ENCODE measurements at places on chromosomes 7 and 10. TPM values are rescaled to one million over a fixed set of nuclear protein-coding genes. Genes with fewer than 3 reads are reported as not detected.

Gene EN2
- 0.99 TPM for total RNA-seq

Gene SPDYE6
- total RNA-seq, result not detected

Gene ELN
- 0.13 TPM for total RNA-seq

Gene PGAM2
- not detected for total RNA-seq

Gene SEMA4G
- 9.3 TPM for total RNA-seq

Gene KNDC1
- 1.4 TPM for total RNA-seq

Gene GNAT3
- total RNA-seq, result not detected

Gene CTTNBP2
- total RNA-seq, result 0.33 TPM

Gene NPY4R2
- 25.2 TPM for total RNA-seq

Gene CNNM1
- 26.2 TPM for total RNA-seq

Gene SLC26A3
- not detected for total RNA-seq

Gene TMEM270
- total RNA-seq, result not detected

Gene CNPY1
- not detected for total RNA-seq

Gene KIAA1549
- total RNA-seq, result 6.2 TPM

Gene NCF1
- 0.29 TPM for total RNA-seq

Gene SH2D4B
- total RNA-seq, result 0.10 TPM

Gene WAC
- 74.9 TPM for total RNA-seq

Gene UPK3B
- 19.4 TPM for total RNA-seq

Gene OR6V1
- not detected for total RNA-seq

Gene CCDC172
- not detected for total RNA-seq

Gene ATP5MK
- 505 TPM for total RNA-seq

Gene PIP
- not detected for total RNA-seq

Gene FAM25A
- not detected for total RNA-seq

Gene SNX10
- total RNA-seq, result 4.5 TPM

Gene AP4M1
- total RNA-seq, result 13.1 TPM

Gene VPS37D
- 6.6 TPM for total RNA-seq

Gene NOM1
- 17.8 TPM for total RNA-seq

Gene SPDYE11
- not detected for total RNA-seq

Gene BZW2
- 97.8 TPM for total RNA-seq

Gene DGKI
- total RNA-seq, result 0.23 TPM

Gene TWIST1
- 3.6 TPM for total RNA-seq

Gene MLXIPL
- total RNA-seq, result 1.4 TPM

Gene C7orf33
- not detected for total RNA-seq

Data from A549 treated with GW870086 at 1 μM for 4 hours (cell line).